ENCODE measurements at places on chromosomes 5 and 9.

DNA sequence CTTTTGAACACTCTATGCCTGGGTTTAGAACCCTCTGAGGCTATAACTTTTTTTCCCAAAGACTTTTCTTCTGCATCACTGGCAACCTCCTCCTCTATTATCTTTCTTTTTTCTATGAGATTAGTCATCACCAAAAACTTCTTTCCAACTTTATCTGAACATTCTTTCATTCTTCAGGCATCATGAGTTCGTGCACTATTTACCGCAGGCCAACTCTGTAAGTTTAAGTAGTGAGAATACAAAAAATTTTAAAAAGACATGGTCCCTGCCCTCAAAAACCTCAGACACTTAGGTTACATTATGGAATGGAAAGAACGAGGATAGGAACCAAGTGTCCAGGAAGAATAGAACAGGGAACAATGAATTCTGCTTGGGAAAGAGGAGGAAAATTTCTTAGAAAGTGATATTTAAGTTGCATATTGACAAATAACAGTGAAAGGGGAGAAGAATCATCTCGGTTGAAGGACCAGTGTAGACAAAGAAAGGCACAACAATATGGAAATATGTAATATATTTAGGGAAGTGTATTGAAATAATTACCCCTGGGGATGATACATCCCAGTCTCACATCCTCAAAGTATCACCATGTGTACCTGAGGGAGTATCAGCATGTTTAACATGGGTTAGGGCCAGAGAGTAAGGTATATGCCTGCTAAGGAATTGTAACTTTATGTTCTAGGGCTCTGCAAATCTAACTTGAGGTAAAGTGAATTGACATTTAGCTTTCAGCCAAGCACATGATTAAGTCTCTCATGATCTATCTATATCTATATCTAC, 196.5 kb upstream of the NREP start:
- no peak for DNase-seq

- no peak for DNase-seq
Measured at GRCh38 chr9:97543561-97543960, 42.1 kb downstream of the TMOD1 start.

DNA sequence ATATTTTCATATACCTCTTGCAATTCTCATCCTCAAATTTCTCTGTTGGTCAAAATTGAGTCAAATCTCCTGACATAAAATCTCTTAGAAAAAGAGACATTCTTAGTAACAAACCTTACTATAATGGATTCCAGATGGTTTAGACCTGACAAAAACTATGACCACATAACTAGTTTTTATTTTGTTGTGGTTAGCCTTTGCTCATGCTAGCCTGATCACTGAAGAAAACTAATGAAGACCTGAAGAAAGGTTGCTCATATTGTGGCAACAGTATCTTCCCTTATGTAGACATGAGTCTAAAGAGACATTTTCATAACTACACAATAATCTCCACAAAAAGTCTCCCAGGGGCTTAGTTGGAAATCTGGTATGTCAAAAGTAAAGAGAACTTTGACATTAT, 274.1 kb upstream of the TMEM161B start:
- DNase-seq: no peak

- DNase-seq: no peak
Measured at GRCh38 chr9:111482694-111483438, 1.3 kb downstream of the ECPAS start.

GRCh38 chr5:78638973-78639669, 9.5 kb downstream of the LHFPL2 start:
- DNase-seq: no peak

GRCh38 chr5:75265731-75266130, 29.1 kb upstream of the ANKRD31 start:
- peak; percentile 1 for DNase-seq

- DNase-seq: no peak
Measured at GRCh38 chr9:32500768-32501167, 25.2 kb downstream of the RIGI start.

- no peak for DNase-seq
Measured at GRCh38 chr9:97348871-97349270, 41.4 kb downstream of the CCDC180 start.

DNA sequence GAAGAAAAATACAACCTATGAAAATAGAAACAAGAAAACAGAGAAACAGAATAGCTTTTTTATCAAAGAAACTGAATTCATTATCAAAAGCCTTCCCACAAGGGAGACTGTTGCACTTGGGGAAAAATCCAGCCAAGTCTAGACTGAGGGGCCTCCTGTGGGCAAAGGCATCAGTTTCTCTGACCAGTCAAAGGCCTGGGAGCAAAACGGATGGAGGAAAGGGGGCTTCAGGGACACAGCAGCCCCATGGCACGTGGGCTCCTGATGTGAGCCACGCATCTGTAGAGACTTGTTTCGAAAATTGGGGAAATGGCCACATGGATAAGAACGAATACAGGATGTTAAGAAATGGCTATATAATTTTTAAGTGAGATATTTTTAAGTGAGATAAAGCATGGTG, 21.1 kb downstream of the ZDHHC11B start:
- DNase-seq: no peak

All from NCI-H1694 treated with DMSO at 0.1 percent for 48 hours (cell line).